ENCODE measurements at places on chromosomes 5 and 9. TPM values are rescaled to one million over a fixed set of nuclear protein-coding genes. Genes with fewer than 3 reads are reported as not detected.

DNA sequence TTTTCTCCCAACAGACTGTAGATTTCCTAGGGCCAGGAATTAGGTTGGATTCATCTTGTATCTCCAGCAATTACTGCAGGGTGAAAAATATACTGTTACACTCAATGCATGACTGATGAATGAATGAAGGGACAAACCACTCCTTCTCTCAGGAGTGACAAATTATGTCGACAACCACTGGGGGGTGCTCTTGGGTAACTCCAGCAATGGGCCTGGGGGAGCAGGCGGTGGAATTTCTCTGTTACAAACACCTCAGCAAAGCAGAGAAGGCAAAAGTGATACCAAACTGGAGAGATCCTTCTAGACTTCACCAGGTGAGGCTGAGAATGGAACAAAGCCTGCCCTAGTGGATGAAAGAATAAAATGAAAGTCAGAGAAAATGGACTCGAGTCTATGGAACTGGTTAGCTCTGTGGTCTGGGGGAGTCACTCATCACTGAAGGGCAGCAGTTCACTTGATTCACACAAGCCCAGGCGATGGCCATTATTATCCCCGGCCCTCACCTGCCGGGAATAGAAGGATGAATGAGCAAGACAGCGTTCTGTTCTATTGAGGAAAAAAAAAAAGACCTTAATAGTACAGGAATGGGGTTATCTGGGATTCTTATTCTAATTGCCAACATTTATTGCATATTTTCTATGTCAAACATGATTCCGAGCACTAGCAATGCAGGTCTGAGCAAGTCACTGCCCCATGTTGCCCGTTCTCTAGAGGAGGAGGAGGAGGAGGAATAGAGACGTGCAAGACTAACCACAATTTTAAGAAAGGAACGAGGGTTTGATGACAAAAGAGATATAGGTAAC, 341.1 kb downstream of the ASTN2 start:
- DNase-seq, result peak; percentile 63

DNA sequence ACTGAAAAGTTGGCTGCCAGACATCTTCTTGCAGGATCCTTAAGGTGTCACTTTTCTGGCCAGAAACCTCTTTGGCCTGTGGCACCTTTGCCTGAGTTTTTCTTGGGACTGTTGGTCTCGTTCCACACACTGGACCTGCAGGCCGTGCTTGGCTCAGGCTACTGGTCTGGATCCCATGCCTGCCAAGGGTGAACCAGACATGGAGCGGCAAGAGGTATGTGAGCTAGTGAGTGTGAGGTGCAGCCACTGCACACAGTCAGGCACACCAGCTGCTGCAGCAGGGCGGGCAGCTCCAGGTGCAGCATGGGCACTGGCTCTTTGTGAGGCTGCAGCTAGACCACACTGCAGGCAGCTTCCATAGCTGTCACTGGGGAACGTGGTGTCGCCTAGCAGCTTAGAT, 47.9 kb downstream of the NDUFAF2 start:
- DNase-seq, result no peak

DNA sequence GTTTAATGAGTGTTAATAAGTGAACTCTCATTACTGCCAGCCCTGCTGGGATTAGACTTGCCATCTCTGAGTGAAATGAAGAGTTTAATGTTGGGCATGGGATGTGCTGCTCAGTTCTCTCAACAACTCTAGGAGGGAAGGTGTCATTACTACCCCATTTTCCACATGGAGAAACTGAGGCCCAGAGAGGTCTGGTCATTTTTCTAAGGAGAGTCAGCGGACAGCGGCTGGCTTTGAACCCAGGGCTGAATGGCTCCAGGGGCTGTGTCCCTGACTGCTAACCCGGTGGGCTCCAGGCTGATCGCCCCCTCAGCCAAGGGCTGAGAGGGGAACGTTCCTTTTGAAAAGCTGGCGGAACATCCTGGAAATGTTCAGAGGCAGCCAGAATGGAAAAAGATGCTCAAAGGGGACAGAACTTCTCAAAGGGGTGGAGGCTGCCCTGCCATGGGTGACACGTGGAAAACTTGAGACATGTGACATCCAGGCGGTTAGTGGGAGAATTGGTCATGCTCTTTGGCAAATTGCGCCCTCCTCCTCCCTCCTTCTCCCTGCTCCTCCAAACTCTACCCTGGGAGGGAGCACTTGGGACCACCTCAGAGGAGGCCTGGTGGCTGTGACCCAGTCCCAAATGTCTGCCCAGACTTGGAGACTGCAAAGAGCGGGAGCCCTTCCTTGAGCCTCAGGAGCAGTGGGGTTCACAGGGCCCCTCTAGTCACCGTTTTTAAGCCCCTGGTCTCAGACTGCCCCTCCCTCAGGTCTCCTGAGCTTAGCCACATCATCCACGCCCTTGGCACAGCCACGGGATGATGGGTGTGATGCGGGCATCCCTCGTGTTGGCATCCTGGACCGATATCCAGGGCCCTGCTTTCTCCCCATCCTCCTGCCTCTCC, 28.7 kb downstream of the DNM1 start:
- DNase-seq, result no peak

DNA sequence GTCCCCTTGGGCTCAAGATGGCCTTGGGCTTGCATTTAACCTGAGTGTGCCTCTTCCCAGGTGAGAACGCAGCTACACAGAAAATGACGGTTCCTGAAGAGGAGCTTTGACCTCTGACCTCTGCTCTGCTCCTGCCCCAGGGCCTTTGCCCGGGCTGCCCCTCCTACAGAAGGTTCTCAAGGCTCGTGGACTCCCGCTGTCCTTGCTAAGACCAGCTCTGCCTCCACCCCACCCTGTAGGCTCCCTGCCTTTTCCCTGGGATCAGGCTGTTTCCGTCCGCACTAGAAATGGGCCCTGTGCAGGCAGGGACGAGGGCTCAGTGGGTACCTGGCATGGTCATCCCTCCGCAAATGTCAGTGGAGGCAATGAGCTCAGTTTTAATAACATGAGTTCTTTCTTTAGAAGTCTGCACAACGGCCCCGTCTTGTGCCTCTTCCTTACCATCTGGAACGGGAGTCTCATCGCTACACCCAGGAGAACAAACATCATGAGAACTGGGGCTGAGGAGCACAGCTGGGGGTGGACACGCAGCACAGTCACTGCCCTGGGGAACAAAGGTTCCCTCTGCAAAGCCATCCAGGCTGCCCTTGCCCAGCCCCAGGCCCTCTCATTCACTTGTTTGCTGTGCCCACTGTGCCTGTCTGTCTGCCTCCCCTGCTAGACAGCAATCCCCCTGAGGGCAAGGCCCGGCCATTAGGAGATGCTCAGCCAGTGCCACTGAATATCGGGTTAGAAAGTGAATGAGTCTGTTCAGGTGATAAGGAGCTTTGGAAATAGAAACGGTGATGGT, 26.7 kb upstream of the LPCAT1 start:
- DNase-seq, result no peak

- DNase-seq, result no peak
Measured at GRCh38 chr5:145859897-145860296, 12.9 kb downstream of the GRXCR2 start.

DNA sequence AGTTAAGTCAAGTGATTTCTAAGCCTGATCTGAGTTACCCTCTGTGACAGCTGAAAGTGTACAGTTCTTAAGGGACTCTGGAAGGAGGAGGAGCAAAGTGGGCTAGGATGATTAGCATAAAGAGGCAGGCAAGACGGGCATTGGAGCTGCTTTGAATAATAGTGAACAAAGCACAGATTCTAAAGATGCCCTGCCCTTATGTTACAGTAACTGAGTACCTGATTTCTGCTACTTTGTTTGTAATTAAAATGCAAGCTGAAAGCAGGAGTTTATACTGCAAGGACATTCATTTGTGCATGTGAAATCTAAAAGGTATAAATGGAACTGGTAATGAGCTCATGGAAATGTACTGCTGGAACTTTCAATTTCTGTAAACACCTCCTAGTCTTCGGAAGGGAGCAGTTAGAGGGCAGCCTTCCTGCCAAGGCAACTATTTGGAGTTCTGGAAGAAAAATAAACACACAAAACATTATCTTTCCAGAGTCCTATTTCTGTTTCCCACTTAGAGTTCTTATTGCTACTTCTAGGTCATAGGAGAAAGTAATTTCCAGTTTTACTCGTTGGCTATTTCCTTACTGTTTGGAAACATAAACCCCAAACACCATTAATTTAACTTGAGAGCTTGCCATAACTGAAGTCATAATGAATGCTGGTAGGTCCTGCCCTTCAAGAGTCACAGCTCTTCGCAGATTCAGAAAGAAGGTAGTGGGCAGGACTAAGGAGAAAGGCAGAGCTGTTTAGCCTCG, at the start of gene RANBP3L:
TSS of gene RANBP3L (minus strand) at position 45 of the 746 bp plus-strand sequence. CDS start 486 bp downstream, outside the sequence.
- DNase-seq, result peak; percentile 62

DNA sequence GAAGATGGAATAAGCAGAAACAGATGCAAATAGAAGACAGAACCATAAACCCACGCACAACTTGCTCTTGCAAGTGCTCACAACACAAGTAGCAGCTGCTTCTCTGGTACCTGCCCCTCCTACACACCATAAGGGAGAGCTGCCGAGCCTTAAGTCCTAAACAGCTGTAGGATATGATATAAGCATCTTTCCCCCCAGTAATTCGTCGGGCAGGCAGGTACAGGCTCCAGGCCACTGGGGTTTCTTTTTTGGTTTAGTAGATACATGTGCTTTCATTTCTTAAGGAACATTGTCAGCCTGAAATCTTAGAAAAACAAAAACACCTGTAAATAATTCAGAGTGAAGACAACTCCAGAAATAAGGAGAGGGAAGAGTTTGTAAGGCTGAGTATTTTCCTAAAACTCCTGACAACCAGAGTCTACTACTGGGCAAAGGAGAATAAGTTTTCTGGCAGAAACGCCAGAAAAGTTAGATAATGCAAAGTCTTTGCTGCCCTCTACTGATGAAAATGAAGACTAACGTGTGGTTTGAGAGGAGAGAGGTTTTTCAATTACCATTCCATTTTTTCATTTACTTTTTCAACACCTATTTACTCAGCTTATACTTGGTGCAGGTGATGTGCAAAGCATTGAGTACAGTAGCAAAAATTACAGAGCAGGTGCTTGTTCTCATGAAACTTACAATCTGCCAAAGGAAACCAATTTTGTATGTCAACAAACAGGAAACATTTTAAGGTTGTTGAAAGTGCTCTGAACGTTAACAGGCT, 20.1 kb upstream of the TCERG1 start:
- DNase-seq, result peak; percentile 66

- DNase-seq, result no peak
Measured at GRCh38 chr5:691817-692528, 1.2 kb downstream of the TPPP start.

GRCh38 chr9:83533296-83533695, 4.9 kb downstream of the FRMD3 start:
- DNase-seq, result no peak

DNA sequence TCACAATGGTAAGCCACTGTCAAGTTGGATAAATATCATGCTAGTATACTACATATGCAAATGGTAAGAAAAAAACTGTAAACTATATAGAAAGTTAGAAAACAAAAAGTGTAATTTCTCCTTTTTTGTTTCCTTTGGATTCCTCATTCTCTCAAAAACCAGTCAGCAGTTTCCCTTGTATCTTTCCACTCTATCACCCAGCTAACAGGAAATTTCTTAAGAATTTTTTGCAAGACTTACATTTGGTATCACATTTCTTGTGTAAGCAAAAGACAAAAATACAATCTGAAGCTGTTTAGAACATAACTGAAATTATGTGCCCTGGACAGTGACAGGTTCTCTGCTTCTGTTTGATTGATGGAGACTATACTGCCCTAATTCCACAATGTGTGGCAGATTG, 25.2 kb upstream of the MSH3 start:
- no peak for DNase-seq

- DNase-seq, result no peak
Measured at GRCh38 chr9:69599232-69599971, 72.8 kb downstream of the APBA1 start.

DNA sequence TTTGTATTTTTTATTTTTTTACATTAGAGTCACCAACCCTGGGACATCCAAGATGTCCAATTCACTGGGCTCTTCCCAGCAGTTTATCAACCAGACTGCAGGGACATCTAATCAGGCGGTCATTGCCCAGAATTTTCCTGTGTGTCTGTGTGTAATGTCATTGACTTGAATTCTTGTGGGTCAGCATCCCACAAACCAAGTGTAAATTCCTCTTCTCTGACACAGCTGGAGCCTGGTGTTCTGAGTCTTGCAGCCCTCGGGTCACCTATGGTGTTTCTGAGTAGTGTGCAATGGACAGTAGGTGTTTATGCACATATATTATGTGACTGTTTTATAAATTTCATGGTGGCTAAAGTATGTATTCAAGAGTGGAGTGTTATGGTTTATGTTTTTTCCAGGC, 815.7 kb downstream of the SEMA5A start:
- no peak for DNase-seq

- no peak for DNase-seq
Measured at GRCh38 chr9:96085491-96086143, 210.1 kb downstream of the ERCC6L2 start.

The DDX4 gene
- total RNA-seq, result not detected

DNA sequence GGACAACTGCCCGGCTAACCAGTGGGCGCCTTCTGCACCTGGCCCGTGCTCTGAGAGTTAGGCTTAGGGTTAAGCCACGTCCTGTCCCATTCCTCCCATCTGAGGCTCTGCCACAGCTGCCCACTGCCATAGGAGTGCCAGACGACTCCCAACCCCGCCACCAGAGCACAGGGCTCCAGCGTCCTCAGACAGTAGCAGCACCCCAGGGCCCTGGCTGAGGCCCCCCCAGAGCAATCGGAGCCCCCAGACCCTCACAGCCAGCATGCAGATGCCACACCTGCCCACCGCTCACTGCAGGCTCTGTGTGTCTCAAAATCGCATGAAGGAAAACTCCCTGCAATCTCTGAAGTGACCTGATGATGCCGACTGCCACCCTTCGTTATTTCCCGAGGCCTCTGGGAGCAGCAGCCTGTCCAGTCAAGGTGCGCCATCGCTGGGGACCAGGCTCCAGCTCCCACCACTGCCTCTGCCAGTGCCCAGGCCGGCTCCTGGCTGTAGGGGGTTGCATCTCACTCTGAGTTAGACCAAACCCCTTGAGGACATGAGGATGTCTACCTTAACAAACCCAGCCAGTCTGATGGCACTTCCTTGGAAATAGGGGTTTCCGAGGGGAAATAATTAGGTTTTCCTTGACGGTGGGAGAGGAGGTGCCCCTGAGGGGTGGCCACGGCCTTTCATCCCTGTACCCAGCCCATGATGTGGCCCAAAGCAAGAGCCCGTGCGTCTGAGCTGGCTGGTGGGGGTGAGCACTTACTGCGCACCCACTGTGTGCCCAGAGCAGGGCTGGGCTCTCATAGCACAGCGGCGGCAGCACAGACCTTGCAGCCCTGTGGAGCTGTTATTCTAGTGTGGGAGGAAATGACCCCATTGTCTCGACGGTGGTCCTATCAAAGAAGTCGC, 58.0 kb upstream of the RNF130 start:
- no peak for DNase-seq

DNA sequence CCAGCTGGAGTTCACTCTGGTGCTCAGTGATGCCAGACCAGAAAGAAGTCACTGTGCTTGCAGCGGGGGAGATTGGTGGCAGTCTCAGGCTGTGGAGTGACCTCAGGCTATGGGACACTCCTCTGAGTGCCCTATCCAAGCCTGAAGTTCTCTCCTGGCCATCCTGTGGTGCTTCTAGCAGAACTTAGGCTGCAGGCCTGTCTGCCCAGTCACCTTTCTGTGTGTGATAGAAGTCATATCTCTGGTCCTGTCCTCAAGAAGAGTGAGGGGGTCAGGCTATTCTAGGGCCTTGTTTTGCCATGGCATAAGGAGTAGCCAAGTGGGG, 9.3 kb downstream of the PDLIM4 start:
- no peak for DNase-seq

- DNase-seq, result peak; percentile 58
Measured at GRCh38 chr5:150656191-150657132, 4.6 kb upstream of the MYOZ3 start.

All from MCF 10A (cell line).